Suprapubic skin (tissue), 4 donors: ENCODE measurements at places on chromosomes 11 and 22. TPM values are rescaled to one million over a fixed set of nuclear protein-coding genes. Genes with fewer than 3 reads are reported as not detected.

The OSM gene
- total RNA-seq, result not detected

The GGT5 gene
- 16.6 TPM for total RNA-seq

DNA sequence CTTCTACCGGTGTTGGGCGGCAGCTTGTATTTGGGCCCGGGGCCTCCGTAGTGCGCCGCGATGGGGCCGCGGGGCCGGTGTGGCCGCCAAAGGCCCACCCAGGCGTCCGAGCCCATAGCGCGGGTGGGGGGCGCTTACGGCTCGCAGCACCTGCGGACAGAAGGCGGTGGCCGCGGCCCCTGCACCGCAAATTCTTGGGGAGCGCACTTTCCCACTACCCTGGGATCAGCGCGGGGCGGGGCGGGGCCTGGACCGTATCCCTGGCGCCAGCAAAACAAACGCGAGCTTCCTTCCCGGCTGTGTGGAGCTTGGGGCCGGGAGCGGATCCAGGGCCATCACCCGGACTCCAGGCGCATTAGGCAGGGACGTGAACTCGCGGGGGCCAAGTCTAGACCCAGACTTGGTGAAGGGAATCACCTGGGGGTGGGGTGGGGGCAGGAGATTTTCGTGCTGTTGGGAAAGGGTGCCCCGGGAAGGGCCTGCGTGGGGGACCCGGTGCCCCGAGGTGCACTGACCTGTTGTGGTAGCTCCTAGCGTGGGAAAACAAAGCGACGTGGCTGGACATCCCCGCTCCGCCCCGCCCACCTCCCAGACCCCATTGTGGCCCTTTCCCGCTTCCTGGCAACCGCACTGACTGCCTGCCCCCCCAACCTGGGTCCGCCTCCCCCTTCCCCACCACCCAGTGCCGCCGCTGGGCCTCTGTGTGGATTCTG, 2.3 kb upstream of the TYMP start:
- peak; percentile 92 for DNase-seq

The CHRM1 gene
- total RNA-seq, result 4.9 TPM

The NXPE1 gene
- not detected for total RNA-seq
